NCI-H524 treated with DMSO at 0.1 percent for 48 hours (cell line): ENCODE measurements at places on chromosomes 11 and 22.

DNA sequence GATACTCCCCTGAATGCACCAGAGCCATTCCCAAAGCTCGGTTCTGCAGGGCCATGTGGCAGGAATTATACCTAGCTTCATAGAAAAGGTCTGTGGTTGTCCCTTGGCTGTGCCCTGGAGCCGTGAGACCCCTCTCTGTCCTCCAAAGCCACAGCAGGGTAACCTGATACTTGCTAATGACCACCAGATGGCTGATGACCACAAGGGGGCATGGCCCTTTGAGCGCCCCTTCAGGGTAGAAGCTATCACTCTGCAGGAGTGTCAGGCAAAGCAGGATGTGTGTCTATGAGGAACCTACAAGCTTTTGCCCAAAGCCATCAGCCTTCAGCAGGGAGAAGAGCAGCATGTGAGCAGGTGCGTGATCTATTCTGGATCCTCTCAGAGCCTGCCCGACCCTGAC is 95.3 kb downstream of the NTM start:
- DNase-seq: no peak

GRCh38 chr11:68303083-68303482 is 9.3 kb upstream of the LRP5 start:
- no peak for DNase-seq

DNA sequence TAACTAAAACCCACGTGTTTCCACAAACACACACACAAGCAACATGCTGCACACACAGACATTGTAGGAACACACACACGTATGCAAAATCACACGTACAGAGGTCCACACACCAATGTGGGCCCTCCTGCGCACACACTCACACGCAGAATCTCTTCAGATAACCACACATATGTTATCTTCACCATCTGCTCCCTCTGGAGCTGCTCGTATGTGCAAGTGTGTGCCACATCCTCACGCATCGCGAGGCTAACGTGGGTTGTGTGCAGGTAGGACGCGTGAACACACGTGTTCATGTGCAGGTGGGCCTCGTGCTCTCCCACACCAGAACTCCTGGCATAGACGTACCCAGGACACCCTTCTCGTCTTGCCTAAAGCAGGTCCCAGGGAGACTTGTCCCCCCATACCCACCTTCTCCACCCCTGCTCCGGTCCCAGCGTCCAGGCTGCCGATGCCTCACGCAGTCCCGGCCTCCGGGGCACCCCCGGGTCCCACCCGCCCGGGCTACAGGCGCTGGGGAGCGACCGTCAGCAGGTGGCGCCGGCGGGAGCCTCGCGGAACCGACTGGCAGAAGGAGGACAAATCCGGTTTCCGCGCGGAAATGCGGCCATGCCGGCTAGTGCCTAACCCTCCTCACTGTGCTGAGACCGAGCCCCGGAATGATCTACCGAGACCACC is 10.3 kb upstream of the IGSF9B start:
- no peak for DNase-seq

DNA sequence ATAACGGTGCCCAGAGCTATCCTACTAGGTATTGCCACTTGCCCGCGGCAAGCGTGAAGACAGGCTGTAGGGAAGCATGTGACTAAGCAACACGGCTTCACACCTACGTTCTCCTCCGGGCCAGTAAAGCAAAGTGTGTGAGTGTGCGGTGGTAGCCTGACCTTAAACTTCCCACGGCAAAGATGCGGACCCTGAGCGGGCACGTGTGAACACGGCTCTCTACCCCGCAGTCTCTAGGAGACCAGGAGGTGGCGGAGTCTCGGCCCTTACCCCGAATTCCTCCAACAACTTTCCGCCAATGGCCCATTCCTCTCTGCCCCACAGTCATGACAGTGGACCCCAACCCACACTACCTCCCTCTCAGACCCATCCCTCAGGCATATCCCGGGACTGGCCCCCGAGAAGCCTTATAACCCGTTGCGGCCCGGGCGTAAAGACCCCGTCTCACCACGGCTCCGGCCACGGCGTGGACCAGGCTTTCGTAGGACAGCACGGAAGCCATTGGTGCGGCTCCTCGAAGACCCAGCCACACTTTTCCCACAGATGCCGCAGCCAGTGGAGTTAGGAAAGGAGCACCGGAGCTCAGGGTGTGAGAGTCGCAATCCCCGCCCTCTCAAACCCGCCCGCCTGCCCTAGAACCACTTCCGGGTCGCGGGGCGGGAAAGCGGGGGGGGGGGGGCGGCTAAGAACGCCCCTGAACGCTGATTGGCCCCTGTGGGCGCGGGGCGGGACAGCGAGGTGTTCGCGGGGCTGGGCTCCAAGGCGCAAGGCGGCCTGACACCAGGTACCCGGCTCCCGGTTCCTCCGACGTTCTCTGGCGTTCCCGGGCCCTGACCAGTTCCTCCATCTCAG is at the start of gene SLC25A17:
TSS of gene SLC25A17 (minus strand) at position 600 of the 852 bp plus-strand sequence. CDS start at position 502, 98 bp downstream.
- peak; percentile 47 for DNase-seq

DNA sequence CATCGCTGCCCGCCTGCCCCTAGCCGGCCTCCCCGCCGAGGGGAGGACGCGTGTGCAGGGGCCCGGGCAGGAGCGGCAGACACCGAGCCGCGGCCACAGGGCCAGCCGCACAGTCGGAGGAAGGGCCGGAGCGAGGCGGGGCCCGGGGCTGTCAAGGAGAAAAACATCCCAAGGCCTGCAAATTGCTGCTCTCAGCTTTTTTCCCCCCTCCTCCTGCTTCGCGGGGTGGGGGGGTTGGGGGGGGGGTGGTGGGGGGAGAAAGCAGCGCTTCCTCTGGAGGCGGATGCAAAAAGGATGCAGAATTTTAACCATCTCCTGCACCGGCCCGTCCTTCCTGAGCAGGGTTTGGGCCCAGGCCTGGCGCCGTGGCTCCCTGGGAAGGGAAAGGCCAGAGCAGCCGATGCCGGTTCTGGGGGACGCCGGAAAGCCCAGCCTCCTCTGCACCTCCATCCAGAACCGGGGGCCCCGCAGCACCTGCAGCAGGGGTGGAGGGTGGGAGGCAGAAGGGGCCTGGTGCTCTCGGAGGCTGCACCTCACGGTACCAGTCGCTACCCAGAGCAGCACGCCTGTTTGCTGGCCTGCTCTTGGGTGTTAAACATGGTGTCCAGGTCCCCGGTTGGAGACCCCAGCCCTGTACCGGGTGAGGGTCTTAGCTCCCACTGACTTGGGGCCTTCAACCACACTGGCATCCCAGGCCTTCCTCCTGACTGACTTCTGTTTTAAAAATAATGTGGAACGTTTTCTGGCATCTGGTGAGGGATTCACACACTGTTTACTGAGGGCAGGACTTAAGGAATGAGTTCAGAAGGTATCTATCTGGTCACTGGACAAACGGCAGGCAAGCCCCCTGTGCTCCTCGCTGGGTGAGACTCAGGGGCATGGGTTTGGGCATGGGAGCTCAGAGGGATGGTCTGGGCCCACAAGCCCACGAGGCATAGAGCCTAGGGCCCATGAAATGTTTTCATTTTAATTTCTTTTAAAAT is 77.4 kb upstream of the WNT7B start:
- no peak for DNase-seq

GRCh38 chr11:14904745-14905103 is 12.7 kb upstream of the CYP2R1 start:
- no peak for DNase-seq

DNA sequence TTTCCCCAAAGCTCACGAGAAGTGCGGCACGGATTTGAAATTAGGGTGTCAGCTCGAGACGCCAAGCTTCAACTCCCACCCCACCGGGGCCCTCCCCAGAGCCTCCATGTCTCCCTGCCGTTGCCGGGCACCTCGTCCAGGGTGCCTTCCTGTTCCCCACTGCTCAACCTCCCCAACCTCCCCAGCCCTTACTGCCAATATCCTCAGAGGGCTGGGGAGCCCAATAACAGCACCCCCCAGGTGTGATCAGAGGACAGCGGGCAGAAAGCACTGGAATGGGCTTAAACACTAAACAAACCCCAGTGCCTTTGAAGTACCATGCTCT is 1336.4 kb downstream of the TBC1D22A start:
- DNase-seq: no peak

DNA sequence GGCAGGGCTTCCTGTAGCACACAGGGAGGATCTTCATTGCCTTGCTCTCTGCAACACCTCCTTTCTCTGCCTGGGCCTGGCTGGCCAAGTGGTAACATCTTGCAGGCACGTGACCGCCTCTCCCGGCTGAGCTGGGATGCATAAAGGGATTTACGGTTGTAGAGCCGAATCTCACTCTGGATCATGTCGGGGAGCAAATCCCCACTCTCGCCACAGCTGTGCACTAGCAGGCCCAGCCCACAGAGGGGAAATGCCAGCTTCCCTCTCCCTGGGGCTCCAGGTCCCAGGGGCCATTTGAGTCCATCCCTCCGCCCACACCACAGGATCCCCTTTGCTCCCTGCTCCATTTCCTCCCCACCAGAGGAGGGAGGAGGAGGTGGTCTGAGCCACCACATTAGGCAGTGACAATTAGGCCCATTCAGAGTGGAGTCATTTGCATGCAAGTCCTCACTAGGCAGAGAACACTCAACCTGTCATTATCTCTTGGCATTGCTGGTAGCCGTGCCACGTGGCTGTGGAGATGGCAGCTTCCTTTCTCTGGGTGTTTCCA is 196.7 kb downstream of the DSCAML1 start:
- DNase-seq: peak; percentile 76

DNA sequence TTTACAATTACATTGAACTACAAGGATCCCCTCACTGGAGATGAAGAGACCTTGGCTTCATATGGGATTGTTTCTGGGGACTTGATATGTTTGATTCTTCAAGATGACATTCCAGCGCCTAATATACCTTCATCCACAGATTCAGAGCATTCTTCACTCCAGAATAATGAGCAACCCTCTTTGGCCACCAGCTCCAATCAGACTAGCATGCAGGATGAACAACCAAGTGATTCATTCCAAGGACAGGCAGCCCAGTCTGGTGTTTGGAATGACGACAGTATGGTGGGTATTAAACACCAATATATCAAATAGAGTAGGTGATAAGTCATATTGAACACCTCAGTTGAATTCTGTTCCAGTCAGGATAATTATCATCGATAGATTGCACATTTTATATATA is 4.4 kb downstream of the FBXO7 start:
- DNase-seq: no peak

DNA sequence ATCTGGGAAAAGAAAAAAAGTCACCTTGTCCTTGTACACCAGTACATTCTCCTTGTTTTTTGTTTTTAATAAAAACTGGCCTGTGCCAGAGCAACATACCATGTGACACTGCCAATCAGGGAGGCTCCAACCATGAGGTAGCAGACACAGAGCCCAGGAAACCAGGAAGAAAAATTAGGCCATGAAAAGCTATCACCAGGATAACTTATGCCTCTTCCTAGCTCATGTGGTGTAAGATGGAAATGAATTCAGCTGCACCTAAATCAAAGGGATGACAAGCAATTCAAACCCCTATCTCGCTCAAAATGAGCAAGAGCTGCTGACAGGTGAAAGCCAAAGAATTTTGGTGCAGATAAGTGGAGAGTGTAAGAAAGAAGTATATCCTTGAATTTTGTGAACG is 7.7 kb downstream of the DRD2 start:
- no peak for DNase-seq

- no peak for DNase-seq
Measured at GRCh38 chr11:1570896-1571759, 943 bp downstream of the DUSP8 start.

DNA sequence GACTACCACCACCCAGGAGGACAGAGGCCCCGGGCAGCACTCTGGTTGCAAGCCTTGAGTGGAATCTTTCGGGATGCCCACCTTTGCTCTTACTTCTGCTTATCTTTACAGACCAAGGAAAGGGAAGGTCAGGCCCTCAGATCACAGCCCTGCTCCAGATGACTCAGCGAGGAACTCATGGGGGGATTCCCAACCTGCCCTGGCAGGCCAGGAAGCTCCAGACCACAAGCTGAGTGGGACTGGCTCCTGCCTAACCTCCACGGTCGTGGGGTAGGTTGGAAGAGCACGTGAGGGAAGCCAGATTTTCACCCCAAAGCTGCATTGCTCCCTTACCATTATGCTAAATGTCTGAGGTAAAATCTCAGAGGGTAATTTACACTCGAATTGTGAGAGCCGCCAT is 11.8 kb downstream of the TBC1D10A start:
- no peak for DNase-seq

DNA sequence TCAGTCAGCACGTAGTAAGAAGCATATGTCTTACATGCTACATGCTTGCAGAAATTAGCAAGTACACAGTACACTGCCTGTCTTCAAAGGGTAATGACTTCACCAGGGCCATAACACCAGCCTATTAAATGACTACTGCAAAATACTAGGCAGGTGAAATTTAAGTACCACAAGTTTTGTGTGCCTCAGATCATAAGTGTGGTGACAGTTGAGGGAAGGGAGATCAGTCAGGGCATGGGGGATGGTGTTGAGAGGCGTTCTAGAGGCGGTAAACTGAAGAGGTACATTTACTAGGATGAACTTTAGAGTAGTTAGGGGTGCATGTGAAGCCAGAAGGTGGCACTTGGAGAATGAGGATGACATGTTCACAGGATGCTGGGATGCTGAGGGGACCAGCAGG is 22.0 kb downstream of the AMOTL1 start:
- DNase-seq: no peak

DNA sequence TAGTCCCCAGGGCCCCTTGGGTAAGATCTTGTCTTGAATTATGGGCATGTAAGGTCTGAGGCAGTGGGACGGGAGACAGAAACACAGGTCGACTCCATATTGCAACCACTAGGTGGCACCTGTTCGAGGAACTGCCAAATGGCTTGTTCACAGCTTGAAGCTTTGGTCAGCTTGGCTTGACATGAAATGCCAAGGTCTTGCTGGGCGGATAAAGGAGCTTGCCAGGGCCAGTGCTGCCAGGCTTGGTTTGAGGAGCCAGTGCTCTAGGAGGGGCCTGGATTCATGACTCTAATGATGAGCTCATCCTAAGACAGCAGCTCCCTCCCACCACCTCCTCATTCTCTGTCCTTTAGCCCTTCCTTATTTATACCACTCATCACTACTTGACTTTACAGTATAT is 11.9 kb upstream of the NRIP3 start:
- no peak for DNase-seq

- DNase-seq: no peak
Measured at GRCh38 chr11:110809417-110810199, 97.4 kb upstream of the ARHGAP20 start.

DNA sequence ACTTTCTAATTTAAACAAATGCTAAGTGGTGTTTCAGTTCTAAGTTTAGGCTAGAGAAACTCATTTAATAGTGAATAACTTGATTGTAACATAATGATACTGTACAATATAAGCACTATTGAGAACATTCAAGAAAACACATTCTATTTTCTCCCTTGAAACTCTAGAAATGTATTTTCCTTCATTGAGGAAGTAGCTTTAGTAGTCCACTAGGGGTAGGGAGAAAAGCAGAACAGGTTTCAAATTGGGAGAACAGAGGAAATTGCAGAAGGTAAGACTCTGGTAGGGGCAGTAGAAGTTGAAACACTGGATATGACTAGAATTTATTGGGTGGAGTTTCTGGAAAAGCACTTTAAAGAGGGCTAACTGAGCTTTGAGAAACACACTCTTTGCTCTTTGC is 31.6 kb upstream of the MPPED2 start:
- no peak for DNase-seq
